ENCODE measurements at places on chromosomes 2 and 18.

DNA sequence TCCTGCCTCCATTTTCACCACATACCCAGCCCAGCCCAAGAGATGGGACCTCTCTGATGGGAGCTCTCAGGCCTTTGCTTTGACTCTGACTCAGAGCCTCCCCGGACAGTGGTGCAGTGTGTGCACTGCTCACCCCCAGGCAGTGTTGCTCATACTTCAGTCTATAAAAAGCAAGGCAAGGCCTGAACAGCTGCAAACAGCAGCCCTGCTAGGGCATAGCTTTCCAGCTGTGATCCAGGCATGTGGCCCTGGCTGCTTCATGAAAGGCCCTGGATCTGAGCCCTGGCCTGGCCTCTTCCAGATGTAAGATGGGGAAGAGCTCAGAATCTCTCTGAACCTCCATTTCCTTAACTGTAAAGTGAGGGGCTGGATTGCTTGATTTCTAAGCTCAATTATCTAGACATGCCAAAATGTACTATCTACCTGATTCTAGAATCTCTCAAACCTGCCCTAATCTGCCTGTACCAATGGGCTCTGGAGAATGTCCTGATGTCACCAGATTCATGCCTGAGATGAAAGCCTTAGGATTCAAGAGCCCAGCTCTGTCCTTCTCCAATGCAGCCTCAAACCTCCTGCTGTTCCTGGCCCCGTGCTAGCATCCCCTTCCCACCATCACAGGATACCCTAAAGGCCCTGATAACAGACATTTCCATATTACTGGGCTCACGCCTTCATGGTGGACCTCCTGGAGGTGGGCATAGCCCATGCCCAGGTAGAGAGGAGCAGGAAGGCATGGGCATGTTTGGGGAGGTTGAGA lies 206.9 kb downstream of the ARL4C start:
- no peak for DNase-seq

DNA sequence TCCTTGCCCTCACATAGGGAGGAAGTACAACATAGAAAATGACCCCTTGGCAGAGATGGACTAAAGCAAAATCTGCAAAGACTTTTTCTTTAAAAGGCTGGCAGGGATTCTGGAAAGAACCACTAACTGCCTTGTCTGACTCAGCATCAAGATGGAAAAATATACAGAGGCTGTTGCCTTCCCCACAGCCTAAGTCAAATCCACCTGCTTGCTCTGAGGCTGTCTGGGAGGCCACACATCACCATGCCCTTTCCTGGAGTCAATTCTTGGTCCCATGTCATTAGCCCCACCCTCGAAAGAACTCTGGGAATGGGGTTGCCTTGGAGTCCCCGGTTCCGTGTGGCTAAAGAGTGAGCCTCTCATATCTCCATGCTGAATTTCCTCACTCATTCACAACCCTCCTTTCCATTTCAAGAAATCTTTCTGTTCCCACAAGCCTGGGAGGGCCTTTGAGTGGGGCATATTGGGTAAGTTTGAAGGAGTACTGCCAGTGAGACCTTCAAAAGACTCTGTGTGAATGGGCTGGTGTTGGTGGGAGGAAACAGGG lies 39.4 kb downstream of the BMP10 start:
- DNase-seq: no peak

- no peak for DNase-seq
Observed at GRCh38 chr2:218471982-218472381, 53.1 kb downstream of the VIL1 start.

DNA sequence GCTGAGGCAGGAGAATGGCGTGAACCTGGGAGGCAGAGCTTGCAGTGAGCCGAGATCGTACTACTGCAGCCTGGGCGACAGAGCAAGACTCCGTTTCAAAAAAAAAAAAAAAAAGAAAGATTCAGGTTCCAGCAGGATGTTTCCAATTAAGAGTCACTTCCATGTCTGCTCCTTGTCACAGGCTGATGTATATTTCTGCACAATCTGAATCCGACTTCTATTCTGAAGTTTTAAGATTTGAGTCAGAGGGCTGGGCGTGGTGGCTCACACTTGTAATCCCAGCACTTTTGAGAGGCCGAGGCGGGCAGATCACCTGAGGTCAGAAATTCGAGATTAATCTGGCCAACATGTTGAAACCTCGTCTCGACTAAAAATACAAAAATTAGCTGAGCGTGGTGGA lies 24.7 kb downstream of the SNRPD1 start:
- DNase-seq: no peak

DNA sequence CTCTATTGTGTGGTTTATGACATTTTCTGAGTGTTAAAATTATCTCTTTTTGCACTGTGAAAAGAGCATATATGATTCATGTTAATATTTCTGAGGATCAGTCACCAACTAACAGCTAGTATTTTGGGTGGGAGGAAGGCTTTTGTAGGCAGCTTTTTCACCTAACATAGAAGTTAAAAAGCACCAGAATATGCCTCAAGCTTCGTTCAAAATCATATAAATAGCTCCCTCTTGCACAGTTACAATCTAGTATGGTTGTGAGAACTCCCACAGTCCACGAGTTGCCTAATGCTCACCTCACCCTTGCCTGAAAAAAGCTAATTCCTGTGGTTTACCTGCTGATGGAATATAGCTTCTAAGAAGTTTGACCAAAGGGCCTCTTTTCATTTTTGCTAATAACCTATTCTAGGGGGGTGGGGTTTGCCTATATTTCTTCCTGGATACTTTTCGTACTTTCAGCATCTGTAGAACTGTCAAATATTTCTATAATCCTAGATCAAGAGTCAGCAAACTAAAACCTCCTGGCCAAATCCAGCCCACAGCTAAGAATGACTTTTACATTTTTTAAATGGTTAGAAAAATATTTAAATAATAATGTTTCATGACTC lies 167.1 kb upstream of the FOSL2 start:
- DNase-seq: no peak

Measured in stimulated activated CD8-positive, alpha-beta memory T cell treated with anti-CD3 and anti-CD28 coated beads, Interleukin-15, amount 100 ng/mL, for 4 hours (primary cell).